ENCODE measurements at places on chromosomes 1 and 21. TPM values are rescaled to one million over a fixed set of nuclear protein-coding genes. Genes with fewer than 3 reads are reported as not detected.

FNDC10 gene
- 2.4 TPM for polyA plus RNA-seq

- DNase-seq, result no peak
Observed at GRCh38 chr1:182441719-182442118, 8.2 kb upstream of the RGSL1 start.

DNA sequence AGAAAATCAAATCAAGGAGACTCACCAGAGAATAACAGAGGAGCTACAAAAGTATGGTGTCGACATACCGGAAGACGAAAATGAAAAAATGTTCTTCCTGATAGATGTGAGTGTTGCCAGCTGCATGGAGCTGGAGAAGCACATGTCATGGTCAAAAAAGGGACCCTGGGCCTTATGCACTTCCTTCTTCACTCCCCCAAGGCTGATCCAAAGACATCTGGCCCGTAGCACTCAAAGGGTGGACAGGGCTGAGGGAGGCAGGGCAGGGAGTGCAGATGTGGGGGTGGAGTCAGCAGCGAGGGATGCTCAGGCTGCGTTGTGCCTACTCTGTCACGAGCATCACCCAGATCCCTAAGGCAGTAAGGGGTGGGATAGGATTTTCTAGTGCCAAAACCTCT, 19.4 kb downstream of the MX1 start:
- DNase-seq, result no peak

KRTAP12-3 gene
- polyA plus RNA-seq, result not detected

DNA sequence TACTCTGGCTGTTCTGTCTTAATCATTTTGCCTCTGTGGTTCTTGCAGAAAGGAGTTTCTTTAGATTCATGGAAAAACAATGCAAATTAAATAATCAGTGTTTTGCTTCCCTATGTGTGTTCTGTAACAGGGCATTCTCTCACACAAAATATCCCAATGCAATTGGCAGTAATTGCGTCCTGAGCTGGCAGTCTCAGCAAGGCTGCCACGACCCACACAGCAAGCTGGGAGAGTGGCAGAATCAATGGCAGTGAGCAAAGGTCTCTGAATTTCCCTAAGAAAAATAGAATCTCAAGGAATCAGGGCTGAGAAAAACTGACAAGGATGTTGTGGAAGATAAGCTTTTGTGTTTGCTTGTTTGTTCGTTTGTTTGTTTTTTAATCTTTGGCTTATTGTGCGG, 198.1 kb upstream of the ST6GALNAC5 start:
- no peak for DNase-seq

NADK gene
- polyA plus RNA-seq, result 59.8 TPM

- no peak for DNase-seq
Observed at GRCh38 chr1:43172527-43172972, 420 bp downstream of the CFAP57 start.

DNA sequence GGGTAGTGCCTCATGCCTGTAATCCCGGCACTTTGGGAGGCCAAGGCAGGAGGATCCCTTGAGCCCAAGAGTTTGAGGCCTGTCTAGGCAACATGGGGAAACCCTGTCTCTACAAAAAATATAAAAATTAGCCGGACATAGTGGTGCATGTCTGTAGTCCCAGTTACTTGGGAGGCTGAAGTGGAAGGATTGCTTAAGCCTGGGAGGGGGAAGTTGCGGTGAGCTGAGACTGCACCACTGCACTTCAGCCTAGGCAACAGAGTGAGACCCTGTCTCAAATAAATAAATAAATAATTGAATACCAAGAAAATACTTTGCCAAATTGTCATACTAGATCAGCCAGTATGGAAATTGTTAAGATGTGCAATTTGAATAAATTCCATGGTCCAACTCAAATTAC, 5.9 kb upstream of the RBBP5 start:
- DNase-seq, result no peak

DNA sequence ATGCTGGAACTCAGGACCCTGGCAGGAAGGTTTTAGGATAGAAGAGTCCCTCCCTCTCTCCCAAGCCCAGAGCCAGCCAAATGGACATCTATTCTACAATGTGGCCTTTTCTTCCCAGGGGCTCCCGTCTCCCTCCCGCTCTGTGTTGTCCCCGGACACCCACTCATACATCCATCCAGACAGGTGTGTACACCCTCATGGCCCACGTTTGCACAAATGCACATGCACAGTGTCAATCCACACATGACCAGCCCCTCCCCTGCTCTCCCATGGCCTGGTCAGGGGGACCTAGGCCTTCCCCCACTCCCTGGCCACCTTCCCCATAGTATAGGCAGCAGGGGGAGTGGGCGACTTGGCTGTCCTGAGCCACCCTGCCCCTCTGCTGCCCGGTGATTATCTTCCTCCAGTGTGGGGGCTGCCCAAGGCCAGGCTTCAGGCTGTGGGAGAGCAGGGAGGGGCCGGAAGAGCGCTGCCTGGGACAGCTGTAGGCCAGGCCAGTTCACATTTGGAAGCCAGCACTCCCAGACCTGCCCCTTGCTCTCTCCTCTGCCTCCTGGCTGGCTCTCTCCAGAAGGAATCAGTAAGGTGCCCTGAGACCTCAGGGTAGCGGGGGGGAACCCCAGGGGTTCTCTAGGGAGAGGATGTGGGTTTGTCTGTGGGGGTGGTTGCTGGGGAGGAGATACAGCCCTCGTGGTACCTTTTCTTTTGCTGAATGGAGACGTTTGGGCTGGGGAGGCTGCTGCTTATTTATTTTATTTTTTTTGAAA, 4.1 kb upstream of the PTPN7 start:
- DNase-seq, result no peak

LRRN2 gene
- polyA plus RNA-seq, result 5.9 TPM

SYT11 gene
- 19.0 TPM for polyA plus RNA-seq

DNA sequence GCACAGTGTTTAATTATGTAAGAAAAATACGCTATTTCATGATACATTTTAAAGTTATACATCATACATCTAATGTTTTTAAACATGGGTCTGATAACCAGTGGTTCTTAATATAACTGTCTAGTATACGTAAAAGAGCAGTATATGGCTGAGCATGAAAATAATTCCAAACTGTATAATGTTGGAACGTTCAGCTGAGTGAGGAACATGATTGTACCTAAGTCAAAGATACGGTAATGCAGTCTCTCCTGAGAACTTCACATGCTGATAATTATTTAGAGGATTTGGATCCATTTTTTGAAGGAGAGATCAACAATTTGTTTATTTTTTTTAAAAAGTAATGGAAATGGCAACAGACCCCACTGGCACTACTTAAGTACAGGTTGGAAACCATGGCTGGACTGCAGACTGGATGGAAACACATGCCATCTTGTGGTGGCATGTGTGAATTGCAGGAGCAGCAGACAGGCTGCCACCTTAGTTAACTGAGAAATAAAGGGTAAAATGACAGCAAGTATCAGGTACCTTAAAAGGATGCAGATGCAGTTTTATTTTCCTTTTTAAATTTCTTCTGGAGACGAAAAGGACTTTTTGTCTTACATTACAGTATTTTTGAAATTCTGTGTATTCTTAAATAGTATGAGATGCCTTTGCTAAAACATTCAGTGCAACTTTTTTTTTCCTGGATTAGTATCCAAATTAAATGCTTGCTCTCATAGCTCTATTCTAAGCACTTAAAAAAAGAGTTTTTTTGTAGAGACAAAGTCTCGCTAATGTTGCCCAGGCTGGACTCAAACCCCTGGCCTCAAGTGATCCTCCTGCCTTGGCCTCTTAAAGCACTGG, 73.8 kb downstream of the MTR start:
- DNase-seq, result peak; percentile 48

- no peak for DNase-seq
Observed at GRCh38 chr1:165395478-165395877, 39.0 kb upstream of the LMX1A start.

- no peak for DNase-seq
Observed at GRCh38 chr1:208509072-208509471, 264.9 kb upstream of the PLXNA2 start.

DNA sequence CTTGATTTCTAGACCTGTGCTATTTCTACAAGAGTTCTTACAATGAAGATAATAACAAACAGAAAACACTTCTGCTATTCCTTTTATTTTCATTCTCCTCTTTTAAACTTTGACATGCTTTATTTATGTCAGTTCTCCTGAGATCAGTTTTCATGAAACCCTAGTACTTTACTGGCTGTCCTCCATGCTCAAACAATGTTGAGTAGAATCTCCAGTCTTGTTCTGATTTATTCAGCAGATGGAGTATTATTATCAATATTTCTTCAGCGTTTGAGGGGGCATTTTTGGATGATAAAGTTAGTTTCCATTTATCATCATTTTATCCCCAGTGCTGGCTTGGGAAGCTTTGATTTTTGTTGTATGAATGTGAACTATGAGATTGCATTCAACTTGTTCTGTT, 85.9 kb upstream of the WARS2 start:
- no peak for DNase-seq

GCSAML gene
- polyA plus RNA-seq, result 0.07 TPM

TCEA3 gene
- 29.4 TPM for polyA plus RNA-seq

DNA sequence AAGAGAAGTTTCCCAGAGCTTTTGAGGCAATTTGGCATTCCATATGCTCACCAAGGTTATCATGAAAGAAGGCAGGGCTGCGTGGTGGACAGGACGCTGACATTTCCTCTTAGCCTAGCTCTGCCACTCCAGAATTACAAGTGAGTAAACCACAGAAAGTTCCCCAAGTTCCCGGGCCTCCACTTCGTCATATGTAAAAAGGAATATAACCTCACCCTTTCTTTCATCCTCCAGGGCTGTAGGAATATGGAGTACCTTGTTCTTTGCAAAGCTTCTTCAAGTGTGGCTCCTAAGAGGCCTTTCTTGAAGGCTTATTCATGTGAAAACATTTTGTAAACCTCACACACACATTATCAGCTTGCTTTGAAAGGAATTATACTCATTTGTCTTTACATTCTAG, 210.2 kb downstream of the GREM2 start:
- no peak for DNase-seq

- DNase-seq, result peak; percentile 9
Observed at GRCh38 chr1:245888809-245889208, 618.3 kb downstream of the SMYD3 start.

GUCA2B gene
- 72.5 TPM for polyA plus RNA-seq

DNA sequence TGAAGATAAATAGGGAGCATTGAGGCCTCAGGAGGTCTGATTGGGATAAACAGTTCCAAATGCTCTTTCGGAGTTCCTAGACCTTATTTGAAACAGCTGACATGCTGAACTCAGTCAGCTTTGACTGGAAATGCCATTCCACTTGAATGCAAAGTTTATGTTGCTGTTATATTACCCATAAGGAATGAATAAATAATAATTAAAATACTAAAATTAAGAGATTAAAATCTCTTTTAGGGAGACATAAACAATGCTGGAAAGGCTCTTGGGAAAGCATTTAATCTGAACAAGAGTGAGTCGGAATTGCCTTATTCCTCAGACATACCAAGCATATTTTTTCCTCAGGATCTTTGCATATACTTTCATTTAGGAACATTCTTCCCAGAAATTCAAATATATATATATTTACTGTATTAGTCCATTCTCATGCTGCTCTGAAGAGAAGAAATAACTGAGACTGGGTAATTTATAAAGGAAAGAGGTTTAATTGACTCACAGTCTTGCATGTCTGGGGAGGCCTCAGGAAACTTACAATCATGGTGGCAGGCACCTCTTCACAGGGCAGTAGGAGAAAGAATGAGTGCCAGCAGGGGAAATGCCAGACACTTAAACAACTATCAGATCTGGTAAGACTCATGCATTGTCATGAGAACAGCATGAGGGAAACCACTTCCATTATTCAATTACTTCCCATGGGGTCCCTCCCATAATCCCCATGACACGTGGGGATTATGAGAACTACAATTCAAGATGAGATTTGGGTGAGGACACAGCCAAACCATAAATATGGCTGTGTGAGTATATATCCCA, 318.2 kb upstream of the PLXNA2 start:
- DNase-seq, result no peak

DNA sequence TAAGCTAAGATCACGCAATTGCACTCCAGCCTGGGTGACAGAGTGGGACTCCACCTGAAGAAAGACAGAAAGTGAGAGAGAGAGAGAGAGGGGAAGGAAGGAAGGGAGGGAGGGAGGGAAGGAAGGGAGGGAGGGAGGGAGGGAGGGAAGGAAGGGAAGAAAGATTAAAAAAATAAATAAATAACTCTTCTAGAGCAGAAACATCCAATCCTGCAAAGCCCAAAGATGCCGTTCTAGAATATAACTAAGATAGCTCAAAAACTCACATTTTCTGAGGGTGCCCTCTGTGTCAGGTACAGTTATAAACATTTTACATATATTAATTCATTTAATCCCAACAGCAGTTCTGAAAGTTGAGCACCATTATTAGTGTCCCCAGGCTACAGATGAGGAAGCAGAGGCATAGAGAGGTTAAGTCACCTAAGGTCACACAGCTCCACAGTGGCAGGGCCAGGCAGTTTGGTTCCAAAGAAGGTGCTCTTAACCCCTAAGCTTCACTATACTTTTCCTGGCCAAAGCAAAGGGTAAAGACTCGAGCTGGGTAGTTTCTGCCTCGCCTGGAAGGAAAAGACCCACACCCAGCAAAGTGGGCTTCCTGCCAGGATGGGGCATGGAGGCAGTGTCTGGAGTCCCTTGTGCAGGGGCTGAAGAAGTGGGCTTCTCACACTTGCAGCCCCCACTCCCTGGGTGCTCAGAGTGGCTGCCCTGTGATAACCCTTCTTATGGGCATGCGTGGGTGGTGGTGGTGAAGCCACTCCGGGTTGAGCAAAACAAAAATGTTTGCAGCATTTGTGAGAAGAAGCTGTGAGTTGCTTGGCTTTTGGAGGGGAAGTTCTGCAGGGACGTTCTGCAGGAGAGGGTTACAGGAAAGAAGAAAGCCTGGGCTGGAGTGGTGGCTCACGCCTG, 7.9 kb upstream of the PIK3CD start:
- DNase-seq, result no peak

NR1I3 gene
- 13.1 TPM for polyA plus RNA-seq

- DNase-seq, result no peak
Observed at GRCh38 chr1:219413536-219413935, 199.4 kb downstream of the ZC3H11B start.

GRCh38 chr21:35035116-35035515, 14.0 kb downstream of the RUNX1 start:
- DNase-seq, result no peak

- peak; percentile 78 for DNase-seq
Observed at GRCh38 chr1:207241164-207241934, 80.1 kb upstream of the CD55 start.

- DNase-seq, result peak; percentile 57
Observed at GRCh38 chr1:206912445-206913095, 9.2 kb downstream of the FCMR start.

GPA33 gene
- 64.4 TPM for polyA plus RNA-seq

FHAD1 gene
- polyA plus RNA-seq, result 0.79 TPM

GRCh38 chr1:162381383-162381782, at the start of gene C1orf226:
Gene C1orf226 (plus strand): TSS chr1:162381728. CDS start chr1:162381902, 174 bp downstream.
- DNase-seq, result peak; percentile 98

DNA sequence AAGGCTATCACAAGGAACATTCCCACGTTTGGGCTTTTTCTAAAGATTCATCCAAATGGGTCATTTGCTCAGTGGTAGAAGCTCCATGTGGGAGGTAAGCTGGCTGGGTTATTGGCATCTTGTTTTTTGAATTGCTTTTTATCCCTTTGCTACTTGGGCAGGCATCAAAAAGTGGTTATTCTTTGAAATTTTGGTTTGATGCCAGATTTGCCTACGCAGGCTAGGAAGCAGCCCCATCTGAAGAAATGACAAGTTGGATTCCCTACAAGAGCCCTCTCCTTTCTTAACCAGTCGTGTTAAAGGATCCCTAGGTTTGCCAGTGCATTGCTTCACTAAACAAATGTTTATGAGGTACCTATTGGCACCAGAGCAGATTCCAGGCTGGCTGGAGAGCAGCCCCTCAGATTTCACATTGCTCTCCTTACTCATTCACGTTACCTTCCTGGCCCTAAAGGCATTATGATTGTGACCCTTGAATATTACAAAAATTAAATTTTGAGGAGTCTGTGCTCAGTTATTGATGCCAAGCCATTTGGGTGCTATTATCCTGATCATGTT, 38.8 kb downstream of the ARID1A start:
- DNase-seq, result no peak

All from large intestine (tissue), 12 donors.